Mesenteric fat pad (tissue), 1 donor: ENCODE measurements at places on chromosomes 11 and 22.

- DNase-seq: no peak
Observed at GRCh38 chr11:94183886-94184264, 55.2 kb downstream of the PANX1 start.

DNA sequence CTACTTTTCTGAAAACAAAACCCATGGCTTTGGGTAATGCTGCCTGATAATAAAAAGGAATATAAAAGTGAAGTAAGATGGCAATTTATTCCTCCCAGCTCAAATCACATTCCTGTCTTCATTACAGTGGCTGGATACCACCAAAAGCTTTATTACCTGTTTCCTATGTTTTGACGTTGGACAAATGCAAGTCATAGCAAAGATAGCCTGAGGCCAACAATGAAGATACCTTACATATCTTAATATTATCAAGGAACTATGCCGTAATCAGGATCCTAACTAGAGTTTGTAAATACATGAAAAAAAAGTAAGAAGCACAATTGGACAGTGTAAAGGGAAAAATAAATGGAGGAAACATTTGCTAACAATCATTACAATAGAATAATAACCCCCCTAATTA lies 202.4 kb downstream of the SOX6 start:
- DNase-seq: no peak

- DNase-seq: peak; percentile 59
Observed at GRCh38 chr22:46067159-46068111, 82.9 kb upstream of the PPARA start.

- DNase-seq: no peak
Observed at GRCh38 chr11:112961146-112961668, at the start of gene NCAM1. Gene NCAM1, plus strand, starts transcription at chr11:112961420.

GRCh38 chr11:43418197-43418596 lies 59.5 kb downstream of the TTC17 start:
- no peak for DNase-seq

DNA sequence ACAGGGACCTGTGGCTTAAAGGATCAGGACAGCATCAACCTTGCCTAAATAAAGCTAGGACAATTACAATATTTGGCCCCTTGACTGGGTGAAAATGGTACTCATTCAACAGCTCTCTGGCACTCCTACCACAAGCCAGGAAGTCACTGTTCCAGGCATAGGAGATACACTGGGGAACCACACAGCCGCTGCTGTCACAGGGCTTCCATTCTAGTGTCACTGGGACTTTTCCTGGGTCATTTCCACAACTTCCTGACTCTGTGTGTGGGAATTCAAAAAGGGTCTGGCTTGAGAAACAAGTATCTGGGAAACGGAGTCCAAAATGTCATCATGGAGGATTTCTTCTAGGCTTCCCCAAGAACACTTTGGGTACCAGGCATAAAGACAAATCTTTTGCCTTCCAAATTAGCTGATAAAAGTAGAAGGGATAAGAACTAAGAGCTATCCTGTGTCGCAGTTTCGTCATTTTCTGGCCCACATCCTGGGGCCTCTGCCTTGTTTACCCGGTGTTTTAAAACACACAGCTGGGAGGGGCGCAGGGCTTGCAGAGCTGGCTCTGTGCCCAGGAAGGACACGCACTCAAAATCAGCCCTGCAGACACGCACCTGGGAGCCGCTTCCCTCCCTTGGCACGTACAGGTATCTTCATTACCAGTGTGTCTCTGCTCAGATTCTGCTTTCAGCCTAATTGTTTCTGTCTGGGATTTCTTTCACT lies 38.0 kb downstream of the TMEM45B start:
- no peak for DNase-seq

DNA sequence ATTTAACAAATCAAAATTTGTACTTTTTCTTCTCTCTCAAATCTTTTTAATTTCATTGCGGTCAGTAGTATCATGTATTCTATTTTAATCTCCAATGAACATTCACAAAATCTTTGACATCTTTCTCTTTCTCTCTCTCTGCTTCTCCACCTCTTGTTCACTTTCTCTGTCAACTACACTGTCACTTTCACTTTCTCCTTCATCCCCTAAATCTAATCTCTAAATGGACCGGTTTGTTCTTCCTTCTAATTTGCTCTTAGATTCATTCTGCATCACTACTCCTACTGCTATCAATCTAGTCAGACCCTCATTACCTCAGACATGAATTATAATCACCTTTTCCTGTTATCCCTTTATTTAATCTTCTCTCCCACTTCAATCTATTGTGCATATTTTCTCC lies 18.6 kb downstream of the CCDC73 start:
- no peak for DNase-seq

- DNase-seq: no peak
Observed at GRCh38 chr11:69439127-69439526, 42.3 kb upstream of the LINC01488 start.

- DNase-seq: no peak
Observed at GRCh38 chr11:24238771-24239645, 257.8 kb upstream of the LUZP2 start.

- no peak for DNase-seq
Observed at GRCh38 chr11:88105526-88105925, 69.7 kb downstream of the RAB38 start.

GRCh38 chr11:128568166-128568778 lies 19.1 kb downstream of the ETS1 start:
- DNase-seq: no peak

DNA sequence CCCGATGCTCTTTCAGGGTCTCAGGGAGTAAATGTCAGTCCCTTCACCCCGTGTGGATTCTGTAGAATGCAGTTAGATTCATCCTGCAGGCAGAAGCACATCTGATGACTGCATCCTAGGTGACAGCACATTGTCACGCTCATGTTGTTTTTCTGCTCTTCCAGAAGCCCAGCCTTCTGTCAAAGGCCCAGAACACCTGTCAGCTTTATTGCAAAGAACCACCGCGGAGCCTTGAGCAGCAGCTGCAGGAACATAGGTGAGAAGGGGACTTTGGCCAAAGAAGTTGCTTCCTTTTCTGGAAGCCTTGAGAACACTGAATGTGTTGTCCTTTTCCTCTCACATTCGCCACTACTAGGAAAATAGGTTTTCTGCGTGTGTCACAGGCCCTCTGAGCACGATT lies 43.7 kb downstream of the PPP2R1B start:
- DNase-seq: no peak

- DNase-seq: no peak
Observed at GRCh38 chr11:131108760-131109159, 192.5 kb upstream of the SNX19 start.

- peak; percentile 94 for DNase-seq
Observed at GRCh38 chr11:1693327-1694063, 3.5 kb upstream of the KRTAP5-6 start.

DNA sequence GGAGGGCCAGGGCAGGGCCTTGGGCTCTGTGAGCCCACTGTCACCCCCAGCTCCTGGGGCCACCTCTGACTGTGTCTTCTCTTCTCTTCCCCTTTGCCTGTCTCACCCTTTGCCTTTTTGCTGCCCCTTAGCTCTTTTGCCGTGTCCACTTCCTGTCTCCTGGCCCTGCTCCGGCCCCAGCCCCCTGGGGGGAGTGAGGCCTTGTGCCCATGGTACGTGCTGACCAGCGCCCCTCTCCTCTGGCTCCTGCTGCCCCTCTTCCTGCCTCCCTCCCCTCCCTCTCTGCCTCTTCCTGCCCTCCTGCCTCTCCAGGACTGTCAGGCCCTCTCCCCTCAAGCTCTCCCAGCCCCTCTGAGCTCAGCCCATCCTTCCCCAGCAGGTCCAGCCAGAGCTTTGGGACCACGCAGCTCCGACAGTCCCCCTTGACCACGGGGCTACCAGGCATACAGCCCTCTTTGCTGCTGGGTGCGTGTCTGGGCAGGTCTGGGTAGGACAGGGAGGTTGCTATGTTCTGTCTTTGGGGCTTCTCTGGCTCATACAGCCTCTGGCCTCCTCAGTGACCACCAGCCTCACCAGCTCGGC lies 11.7 kb downstream of the TMEM258 start:
- DNase-seq: no peak

DNA sequence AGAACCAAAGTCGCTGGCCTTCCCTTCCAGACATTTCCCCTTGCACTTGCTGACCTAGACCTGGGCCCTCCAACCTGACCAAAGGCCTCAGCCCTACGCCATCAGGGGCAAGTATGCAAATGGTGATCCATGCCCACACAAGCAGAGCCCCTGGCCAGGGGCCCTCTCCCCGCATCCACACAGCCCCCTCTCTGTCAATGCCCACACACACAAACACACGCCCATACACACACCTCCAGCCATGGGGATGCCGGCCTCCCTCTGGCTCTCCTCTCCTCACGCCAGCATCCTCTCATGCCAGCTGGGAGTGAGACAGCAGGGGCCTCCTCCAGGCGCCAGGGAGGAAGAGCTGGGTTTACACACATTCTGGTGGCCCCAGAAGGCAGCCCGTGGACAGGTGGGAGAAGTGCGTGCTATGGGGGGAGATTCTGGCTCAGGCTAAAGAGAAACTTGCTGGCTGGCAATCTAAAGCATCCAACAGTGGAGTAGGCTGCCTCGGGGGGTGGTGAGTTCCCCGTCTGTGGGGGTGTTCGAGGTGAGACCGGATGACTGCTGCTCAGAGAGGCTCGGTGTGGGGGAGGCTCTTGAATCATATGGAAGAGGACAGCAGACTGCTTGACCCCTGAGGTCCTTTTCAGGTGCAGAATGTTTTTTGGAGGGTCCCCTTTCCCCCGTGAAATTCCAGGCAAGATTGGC lies 4.8 kb downstream of the NRXN2 start:
- DNase-seq: no peak

DNA sequence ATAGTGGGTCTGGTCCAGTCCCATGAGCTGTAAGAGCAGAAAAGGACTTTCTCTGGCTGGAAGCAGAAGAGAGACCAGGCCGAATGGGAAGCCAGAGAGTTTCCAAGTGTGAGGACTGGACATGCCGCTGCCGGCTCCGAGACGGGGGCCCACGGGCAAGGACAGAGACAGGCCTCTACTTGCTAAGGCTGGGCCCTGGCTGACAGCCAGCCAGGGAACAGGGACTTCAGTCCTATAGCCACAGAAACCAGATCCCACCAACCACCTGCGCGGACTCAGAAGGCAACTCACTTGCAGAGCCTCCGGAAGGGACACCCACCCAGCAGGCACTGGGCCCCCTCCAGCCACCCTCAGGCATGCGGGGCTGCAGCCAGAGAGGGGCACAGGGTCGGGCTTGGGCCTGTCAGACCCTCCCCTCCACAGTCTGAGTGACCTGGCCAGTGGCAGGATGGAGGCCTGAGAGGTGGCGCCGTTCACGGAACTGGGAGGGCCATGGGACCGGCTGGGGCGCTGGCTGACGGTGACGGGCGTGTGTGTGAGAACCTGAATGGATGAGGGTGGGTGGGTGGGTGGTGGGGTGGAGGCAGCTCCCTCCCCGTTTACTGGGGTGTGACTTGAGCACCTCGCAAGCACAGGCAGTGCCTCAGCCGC lies 47.8 kb upstream of the A4GALT start:
- no peak for DNase-seq

GRCh38 chr11:74282914-74283371 lies 28.5 kb downstream of the P4HA3 start:
- no peak for DNase-seq

- no peak for DNase-seq
Observed at GRCh38 chr11:111910676-111911562, 651 bp downstream of the CRYAB start.

GRCh38 chr11:128694618-128695481 lies 978 bp downstream of the FLI1 start:
- no peak for DNase-seq

GRCh38 chr22:40033586-40034380 lies 39.0 kb downstream of the FAM83F start:
- DNase-seq: peak; percentile 76

GRCh38 chr11:21564095-21564494 lies 628.8 kb upstream of the ANO5 start:
- no peak for DNase-seq

DNA sequence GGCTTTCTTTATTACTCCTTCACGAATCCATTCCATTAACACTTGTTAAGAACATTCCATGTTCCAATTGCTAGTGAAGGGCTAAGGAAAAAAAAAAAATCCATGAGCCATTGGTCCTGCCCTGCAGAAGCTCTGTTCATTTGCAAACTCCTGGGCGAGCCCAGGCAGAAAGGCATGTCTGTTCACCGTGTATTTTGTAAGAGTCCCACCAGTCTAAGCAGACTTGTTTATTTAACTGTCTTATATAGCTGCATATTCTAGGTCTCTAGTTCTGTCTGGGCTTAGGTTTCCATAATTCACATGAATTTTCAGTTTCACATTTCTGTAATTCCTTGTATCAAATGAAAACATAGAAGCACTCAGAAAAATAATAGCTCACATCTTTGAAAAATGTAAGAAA lies 97.4 kb upstream of the POU2AF2 start:
- no peak for DNase-seq

GRCh38 chr11:32172848-32173834 lies 82.3 kb downstream of the RCN1 start:
- DNase-seq: no peak

GRCh38 chr22:47196881-47197772 lies 434.7 kb downstream of the TBC1D22A start:
- peak; percentile 83 for DNase-seq

DNA sequence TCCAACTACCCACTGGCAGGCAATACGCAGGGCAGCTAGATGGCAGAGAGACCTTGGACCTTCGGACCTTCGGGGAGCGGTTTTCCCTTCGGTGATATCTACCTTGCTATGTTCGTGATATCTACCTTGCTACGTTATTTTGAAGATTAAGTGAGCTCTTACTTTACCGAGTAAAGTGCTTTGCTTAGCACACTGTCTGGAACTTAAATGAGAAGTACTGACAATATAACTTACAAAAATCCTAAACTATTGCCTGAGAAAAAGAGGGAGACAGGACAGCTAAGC lies 1.0 kb upstream of the PRDM10 start:
- DNase-seq: no peak

GRCh38 chr11:133727774-133728173 lies 117.5 kb downstream of the SPATA19 start:
- no peak for DNase-seq

DNA sequence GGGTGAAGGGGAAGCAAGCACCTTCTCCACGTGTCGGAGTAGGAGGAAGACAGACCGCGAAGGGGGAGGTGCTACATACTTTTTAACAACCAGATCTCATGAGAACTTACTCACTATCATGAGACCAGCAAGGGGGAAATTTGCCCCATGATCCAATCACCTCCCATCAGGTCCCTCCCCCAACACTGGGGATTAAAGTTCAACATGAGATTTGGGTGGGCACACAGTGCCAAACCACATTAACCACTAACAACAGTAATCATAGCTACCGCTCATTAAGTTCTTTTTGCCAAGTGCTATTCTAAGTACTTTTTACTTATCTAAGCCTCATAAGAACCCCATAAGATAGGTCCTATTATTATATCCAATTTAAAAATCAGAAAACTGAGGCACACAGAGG lies 450.5 kb upstream of the DDI1 start:
- DNase-seq: no peak
